ENCODE measurements at places on chromosomes 12 and 14. TPM values are rescaled to one million over a fixed set of nuclear protein-coding genes. Genes with fewer than 3 reads are reported as not detected.

DNAAF2 gene
- total RNA-seq = 10.3 TPM

ADAMTS20 gene
- total RNA-seq = not detected

DIO2 gene
- 3.3 TPM for total RNA-seq

TAS2R50 gene
- 2.3 TPM for total RNA-seq

ETFBKMT gene
- total RNA-seq = 4.4 TPM

- no peak for DNase-seq
These were observed 573.0 kb downstream of the FOXG1 start for GRCh38 chr14:29339494-29340172.

- DNase-seq = peak; percentile 86
These were observed 110.6 kb upstream of the AMIGO2 start for GRCh38 chr12:47190271-47190750.

GRCh38 chr12:109387425-109388166 is 39.9 kb downstream of the MYO1H start:
- DNase-seq = peak; percentile 39

DNA sequence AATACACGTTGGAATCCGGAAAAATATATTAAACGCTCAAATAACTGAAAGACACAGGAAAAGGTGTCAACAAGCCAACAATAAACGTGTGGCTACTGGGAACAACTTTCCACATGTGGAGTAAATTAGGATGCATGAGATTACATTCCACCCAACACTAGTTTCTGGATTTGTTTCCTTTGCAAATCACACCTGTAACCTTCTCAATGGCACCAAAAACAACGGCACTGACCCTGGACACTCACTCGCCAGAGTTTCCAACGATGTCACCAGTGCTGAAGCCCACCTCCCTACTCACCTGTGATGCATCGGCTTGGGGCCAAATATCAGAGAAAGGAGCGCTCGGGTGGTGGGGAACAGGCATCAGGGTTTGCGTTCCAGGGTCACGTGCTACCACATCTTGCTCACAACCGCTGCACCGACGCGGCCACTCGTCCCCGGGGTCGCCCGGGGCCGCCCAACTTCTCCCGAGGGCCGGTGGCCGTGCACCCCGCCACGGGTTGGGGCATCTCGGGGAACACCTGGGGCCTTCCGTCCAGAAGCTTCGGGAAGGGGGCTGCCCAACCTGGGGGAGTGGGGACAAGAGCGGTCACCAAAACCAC is 629 bp downstream of the PRDM4 start:
- peak; percentile 16 for DNase-seq

GRCh38 chr14:100830681-100831080 is 4.8 kb downstream of the MEG3 start:
- no peak for DNase-seq

GRCh38 chr12:58766513-58766870 is 153.8 kb downstream of the LRIG3 start:
- DNase-seq = no peak

DNA sequence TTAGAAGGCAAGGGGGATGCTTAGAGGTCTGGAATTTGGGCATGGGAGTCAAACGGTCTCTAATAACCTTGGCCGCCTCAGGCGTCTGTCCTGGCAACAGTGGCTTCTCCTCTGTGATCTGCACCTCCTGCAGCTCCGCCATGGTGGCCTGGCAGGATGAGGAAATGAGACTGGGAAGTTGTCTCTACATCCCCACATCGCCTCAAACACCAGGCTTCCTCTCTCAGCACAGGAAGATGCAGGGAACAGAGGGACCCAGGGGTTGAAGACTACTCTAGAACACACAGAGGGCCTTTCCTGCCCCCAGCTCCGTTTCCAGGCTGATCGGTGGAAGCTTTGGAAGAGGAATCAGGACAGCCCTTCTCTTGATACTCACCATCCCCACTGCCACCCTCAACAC is 1.7 kb downstream of the NDRG2 start:
- DNase-seq = no peak

GRCh38 chr14:73851000-73851399 is 631 bp upstream of the PTGR2 start:
- peak; percentile 39 for DNase-seq

GRCh38 chr12:53530061-53530460 is 22.8 kb upstream of the NPFF start:
- DNase-seq = no peak

DNA sequence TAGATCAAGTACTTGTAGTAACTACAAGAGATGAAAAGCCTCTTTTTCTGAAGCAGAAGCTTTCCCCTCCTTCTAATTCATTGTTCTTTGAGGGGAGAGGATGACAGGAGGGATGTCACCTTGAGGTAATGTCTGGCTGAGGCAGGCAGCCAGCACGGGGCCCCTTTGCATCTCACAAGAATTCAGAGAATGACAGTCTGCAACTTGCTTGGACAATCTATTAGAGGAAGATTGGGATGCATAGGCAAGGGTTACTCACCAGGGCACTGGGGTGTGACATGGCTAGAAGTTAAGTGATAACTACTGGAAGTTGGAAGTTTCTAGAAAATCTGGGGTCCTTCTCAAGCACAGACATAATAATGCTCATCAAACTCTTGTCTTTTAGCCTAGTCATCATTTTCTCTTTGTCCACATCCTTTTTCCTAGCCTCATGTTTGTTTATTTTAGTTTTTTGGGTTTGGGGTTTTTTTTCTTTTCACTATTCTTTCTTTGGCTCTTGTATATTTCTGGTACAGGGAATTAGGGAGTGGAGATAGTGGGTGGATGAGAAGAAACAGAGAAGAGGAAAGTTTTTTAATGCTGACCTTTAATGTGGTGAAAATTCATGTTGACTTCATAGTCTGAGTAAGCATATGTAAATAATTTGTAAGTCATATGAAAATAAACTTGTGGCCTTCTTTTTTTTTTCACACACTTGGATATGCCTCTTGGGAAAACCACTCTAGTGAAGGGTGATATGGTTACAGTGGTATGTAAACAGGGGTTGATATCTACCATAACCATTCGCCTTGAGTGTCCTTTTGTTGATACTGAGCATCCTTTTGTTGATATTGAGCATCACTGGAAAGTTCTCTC is 55.1 kb downstream of the TTLL5 start:
- DNase-seq = peak; percentile 82

DNA sequence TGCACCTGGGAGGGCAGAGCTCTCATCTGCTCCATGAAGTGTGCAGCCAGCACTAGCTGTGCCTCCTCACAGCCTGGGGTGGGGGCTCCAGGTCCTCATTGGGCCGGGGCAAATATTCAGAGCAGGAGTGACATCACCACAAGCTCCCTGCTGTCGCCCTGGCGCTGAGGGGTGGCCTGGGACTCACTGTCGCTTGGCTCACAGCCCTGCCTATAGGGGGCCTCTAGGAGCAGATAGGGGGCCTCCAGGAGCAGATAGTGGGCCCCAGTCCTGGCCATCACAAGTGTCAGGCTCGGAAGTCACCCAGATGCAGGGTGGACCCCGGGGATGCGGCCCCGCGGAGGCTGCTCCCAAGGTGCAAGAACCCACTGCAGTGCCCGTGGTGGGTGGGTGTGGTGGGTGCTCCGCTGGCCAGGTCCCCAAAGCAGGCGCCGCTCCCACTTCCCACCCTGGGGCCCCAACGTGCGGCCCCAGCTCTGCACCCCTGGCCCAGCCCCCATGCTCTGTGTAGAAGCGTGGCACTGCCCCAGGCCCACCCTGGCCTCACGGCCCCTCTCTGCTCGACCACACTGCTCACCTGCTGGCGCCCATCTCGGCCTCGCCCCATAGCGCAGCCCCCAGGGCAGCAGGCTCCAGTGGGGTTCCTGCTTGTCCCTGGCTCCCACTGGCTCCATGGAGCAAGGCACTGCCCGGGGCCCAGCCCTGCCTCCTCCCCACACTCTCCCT is 18.0 kb downstream of the SYNJ2BP start:
- DNase-seq = no peak

GRCh38 chr14:61577506-61577931 is 117.8 kb upstream of the HIF1A start:
- no peak for DNase-seq

Measured in fibroblast of lung (primary cell).